ENCODE measurements at places on chromosomes 1 and 21.

DNA sequence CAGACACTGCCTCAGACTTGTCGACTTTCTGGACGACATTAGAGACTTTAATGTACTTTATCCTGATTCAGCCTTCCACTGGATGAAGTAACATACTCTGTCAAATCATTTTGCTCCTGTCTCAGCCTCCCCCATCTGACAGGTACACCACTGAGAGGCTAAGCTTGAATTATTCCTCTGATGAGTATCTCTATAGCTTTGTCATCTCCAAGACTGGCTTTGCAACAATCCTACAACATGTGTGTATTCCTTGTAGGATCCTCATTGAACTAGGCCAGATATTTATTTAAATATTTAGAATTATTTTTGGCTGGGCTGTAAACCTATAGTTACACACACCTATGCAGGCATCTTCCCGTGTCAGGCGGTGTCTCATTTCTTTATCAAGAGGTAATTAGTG lies 1.1 kb upstream of the TRIM58 start:
- no peak for DNase-seq

- no peak for DNase-seq
Observed at GRCh38 chr1:22828484-22829308, 118.1 kb downstream of the EPHB2 start.

DNA sequence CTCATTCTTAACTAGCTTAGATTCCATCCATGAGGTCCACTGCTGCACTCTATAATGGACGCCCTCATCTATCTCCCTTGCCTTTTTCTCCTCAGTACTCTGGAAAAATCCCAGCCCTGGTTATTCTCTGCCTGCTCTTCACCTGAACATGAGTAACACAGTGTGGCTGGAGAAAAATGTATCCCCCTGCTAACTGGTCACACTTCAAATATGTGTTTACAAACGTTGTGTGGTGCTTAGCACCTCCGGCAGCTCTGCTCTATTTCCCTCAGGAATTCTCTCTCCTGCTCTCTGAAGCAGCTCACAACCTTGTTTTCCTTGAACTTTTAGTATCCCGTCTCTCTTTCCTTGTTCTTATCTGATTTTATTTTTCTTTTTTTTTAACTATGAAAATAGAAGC lies 4.1 kb downstream of the SCCPDH start:
- DNase-seq: no peak

- DNase-seq: no peak
Observed at GRCh38 chr1:1157914-1158710, 15.6 kb upstream of the TTLL10 start.
